Upper lobe of right lung (tissue), 1 donor: ENCODE measurements at places on chromosomes 11 and 22.
A peak's percentile ranks its signal among the peaks of the same experiment; 100 is the strongest.

- DNase-seq = no peak
Observed at GRCh38 chr11:126588630-126589491, 233.4 kb downstream of the ST3GAL4 start.

DNA sequence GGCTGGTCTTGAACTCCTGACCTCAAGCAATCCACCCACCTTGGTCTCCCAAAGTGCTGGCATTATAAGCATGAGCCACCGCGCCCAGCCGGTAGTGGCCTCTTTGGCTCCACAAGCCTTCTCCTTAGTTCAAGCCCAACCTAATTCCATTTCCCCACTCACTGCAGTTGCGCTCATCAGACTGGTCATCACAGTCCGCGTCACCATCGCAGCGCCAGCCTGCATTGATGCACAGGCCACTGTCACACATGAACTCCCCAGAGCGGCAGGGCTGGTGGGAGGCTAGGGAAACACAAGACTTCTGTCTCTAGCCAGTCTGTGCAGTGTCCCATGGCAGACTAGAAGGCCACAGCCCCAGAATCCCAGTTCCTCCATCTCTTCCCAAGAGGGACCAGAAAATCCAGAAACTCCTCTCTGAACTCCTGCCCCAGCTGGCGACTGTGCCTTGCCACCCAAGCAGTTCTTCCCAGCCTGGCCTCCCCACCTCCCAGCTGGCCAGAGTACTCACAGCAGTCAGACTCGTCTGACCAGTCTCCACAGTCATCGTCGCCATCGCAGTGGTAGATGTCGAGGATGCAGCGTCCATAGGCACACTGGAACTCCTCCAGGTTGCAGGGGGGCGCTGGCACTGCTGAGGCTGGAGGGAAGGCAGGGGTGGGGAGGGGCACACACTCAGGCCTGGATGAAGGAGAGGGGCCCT is 19.8 kb downstream of the LRP4 start:
- no peak for DNase-seq

- no peak for DNase-seq
Observed at GRCh38 chr11:120859552-120860295, 164.2 kb upstream of the TBCEL start.

DNA sequence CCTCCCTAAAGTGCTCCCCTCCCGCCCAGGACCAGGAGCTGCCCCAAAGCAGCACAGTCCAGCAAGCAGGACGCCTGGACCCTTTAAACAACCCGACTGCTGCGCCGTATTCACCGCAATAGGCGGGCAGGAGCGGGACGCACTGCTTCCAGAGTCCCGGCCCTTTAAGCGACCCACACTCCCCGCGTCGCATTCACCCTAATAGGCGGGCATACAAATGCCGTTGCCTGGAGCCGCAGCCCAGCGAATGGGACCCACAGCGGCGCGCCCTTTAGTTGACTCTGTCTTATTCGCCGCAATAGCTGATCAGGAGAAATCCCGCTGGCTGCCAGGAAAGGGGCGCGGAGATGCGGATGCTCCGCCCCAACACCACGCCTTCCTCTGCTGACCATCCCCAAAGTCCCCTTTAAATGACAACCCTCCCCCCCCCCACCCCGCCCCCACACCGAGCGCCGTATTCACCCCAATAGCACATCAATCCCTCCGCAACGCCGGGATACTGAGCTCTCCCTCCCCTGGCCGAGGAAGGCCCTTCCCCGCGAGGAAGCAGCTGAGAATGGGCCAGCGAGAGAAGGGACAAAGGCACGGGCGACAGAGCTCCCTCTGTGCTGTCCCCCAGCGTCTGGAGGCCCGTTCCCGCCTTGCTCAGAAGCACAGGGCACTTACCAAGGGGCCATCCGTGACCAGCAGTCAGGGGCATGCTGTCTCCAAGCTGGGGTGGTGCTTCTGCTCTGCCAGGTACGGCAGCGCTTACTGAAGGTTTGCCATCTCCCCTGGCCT is 4.7 kb downstream of the OSBPL5 start:
- DNase-seq = peak; percentile 89

DNA sequence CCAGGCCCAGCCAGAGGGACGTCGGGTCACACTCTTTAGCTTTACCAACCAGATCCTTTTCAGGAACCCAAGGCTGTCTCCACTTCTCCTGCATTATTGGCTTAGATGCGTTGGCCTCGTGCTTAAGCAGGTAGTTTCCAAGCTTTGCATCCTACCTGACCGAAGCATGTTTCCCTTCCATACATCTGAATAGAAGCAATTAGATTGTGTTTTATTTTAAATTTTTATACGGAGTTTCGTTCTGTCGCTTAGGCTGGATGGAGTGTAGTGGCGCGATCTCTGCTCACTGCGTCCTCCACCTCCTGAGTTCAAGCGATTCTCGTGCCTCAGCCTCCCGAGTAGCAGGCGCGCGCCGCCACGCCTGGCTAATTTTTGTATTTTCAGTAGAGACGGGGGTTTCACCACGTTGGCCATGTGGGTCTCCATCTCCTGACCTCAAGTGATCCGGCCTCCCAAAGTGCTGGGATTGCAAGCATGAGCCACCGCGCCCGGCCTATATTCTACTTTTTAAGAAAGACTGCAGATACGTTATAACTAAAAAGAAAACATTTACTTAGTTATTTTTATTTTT is 677 bp downstream of the DYNC2H1 start:
- no peak for DNase-seq

- DNase-seq = no peak
Observed at GRCh38 chr11:114163830-114164401, 104.4 kb downstream of the ZBTB16 start.

GRCh38 chr22:26837784-26838470 is 180.5 kb downstream of the MIAT start:
- DNase-seq = no peak

DNA sequence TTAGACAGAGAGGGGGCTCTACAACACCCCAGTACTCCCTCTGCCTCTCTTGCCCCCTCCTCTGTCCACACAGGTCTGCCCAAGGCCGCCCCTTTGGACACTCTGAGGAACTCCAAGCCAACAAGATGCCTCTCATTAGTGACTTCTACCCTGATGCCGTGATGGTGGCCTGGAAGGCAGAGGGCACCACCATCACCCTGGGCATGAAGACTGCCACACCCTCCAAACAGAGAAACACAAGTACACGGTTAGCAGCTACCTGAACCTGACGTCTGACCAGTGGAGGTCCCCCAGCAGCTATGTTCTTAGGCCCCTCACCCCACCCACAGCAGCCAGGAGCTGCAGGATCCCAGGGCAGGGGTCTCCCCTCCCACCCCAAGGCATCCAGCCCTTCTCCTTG is 125.1 kb downstream of the MED15 start:
- DNase-seq = no peak

DNA sequence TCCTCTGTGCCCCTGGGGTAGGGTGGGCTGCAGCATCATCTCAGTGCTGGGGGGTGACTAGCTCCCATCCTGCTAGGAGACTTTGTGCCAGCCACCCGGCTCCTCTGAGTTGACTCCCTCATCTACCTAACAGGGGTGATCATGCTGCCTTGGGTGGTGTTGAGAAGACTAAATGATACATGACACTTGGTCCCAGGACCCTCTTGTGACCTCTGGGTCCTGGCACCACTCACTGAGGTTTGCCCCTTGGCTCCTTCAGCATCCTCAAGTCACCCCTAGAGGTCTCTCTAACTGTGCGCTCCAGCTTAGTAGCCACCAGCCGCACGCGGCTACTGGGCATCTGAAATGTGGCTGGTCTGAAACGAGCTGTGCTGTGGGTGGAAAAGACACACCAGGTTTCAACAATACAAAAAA is 72.1 kb downstream of the LRRC32 start:
- DNase-seq = peak; percentile 60

DNA sequence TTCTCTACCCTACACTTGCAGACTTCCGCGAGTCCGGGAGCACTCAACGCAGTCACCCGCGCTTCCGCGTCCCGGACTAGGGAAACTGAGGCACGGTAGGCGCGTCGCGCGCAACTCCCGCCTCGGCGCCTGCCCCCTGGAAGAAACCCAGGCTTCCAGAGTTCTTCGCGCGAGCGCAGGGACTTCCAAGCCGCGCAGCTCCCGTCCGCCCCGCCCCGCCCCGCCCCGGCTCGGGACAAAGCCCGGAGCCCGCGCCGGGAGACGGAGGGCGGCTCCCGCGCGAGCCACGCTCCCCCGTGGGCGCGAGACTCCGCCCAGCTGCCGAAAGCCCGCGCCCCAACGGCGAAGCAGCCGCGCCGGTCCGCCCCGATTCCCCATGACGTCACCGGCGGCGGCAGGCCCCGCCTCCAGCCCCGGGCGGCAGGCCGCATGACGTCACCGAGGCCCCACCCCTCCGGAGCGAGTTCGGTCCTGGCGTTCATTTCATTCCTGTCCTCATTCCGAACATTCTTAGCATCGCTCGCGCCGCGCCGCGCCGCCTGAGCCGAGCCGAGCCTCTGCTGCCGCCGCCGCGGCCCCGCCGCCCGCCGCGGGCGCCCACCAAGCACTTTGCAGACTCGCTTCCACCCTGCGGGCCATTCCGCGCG is at the start of gene TEAD1:
TSS of gene TEAD1 (plus strand) at position 498 of the 647 bp plus-strand sequence.
- peak; percentile 97 for DNase-seq

DNA sequence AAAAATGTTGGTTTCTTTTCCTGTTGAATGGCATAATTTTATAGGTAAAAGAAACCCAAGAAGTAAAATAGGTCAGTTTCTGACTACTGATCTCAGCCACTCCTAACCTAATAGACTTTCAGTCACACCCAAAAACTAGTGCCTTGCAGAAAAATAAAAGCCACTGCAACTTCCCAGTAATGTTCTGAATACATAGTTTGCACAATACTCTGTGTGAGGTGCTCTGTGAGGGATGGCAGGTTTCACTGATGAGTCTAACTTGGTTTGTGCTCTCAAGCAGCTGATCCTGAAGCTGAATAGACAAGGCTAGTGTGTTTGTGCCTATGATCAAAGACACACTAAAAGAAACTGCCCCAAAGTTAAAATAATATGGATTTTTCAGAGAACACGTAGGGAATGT is 758.3 kb downstream of the NELL1 start:
- DNase-seq = no peak

GRCh38 chr11:96413408-96413807 is 23.6 kb downstream of the JRKL start:
- DNase-seq = no peak

DNA sequence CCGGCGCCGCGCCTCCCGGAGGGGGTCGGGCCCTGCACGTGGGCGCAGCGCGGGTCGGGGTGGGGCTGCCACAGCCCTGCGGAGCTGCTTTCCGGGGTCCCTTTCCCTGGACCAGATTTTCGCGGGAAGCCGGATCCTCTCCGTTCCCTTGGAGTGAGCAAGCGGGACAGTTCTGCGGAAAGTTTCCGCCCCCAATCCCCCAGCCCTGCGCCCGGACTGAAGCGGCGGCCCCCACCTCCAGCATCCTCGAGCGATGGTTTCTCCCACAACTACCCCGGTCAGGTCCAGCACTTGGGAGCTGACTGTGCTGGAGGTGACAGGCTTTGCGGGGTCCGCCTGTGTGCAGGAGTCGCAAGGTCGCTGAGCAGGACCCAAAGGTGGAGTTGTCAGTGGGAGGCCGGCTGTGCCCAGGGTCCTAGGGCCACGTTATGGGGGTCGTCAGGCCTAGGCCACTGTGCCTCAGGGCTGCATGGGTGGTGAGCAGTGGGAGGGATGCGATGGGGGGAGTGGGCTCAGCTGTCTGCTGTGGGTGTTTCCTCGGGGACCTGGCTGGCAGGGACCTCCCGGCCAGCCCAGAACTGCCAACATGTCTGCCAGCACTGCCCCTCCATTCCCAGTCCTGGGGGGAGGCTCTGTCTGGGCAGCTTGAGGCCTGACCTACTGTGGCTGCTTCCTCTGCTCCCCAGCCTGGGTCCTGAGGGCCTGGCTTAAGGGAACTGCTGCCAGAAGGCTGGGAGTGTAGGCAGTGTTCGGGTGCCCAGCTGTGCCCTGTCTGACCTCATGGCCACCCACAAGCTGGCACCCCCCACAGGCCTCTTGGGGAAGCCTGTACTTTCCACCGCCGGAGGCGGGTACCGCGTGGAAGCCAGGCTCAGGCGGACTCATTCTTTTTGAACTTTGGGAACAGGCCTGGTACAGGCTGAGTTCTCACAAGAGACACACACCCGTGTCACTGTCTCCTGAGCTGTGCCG is 726 bp downstream of the ST3GAL4 start:
- peak; percentile 80 for DNase-seq

- no peak for DNase-seq
Observed at GRCh38 chr11:3767536-3767935, 29.8 kb downstream of the NUP98 start.

DNA sequence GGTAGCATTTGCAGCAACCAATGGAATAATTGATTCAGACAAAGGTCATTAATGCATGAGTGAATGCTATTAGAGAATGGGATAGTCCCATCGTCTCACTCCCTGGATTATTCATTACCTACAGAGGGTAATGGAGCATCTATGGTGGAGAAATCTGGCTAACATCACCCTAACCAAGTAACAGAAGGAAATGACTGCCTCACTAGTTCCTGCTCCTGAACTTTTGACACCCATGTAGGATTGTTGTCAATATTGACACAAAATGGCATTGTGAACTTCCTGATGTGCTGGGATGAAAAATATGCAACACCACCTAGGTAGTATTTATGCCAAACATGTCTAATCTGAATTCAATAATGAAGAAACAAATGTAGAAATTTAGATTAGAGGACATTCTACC is 44.0 kb upstream of the KIRREL3 start:
- DNase-seq = no peak

DNA sequence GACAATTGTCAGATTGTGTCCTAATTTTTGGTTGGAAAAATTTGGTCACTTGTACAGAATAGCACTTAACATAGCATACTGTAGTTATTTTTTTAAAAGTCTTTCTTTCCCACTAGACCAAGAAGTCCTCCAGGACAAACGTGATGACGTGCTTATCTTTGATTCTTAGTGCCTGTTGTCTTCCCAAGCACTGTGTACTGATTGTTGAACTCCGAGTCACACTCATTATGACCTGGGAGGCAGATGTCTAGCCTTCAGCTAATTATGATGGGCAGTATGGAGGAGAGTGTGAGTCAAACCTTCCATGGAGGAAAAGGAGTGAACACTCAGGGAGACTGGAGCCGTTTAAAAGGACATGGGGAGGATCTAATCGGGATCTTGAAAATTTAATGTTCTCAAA is 119.8 kb downstream of the SPON1 start:
- DNase-seq = no peak

- DNase-seq = no peak
Observed at GRCh38 chr11:70108250-70108649, 30.1 kb downstream of the ANO1 start.
